Neural crest cell (in vitro differentiated cells): ENCODE measurements at places on chromosomes 1 and 21. TPM values are rescaled to one million over a fixed set of nuclear protein-coding genes. Genes with fewer than 3 reads are reported as not detected.

PRAMEF7 gene
- total RNA-seq, result not detected in 2 replicates

AVPR1B gene
- total RNA-seq, result not detected in 2 replicates

PRKAA2 gene
- total RNA-seq, result 4.8 and 4.9 TPM in 2 replicates

LCE3D gene
- not detected in 2 replicates for total RNA-seq

C1orf94 gene
- total RNA-seq, result not detected in 2 replicates

UBXN10 gene
- total RNA-seq, result 1.3 and 1.4 TPM in 2 replicates

KCNA10 gene
- total RNA-seq, result not detected in 2 replicates

NKAIN1 gene
- 73.2 and 79.7 TPM in 2 replicates for total RNA-seq

GPATCH3 gene
- total RNA-seq, result 17.2 and 21.3 TPM in 2 replicates

SLC41A1 gene
- 21.4 and 25.7 TPM in 2 replicates for total RNA-seq

HTR6 gene
- not detected in 2 replicates for total RNA-seq

GPR52 gene
- 0.27 and 0.75 TPM in 2 replicates for total RNA-seq

FCRL2 gene
- total RNA-seq, result not detected in 2 replicates

CLCA1 gene
- not detected in 2 replicates for total RNA-seq

NPR1 gene
- total RNA-seq, result 0.57 and 0.93 TPM in 2 replicates

GNG4 gene
- total RNA-seq, result 35.2 and 38.2 TPM in 2 replicates
